ENCODE measurements at places on chromosomes 5 and 9.

DNA sequence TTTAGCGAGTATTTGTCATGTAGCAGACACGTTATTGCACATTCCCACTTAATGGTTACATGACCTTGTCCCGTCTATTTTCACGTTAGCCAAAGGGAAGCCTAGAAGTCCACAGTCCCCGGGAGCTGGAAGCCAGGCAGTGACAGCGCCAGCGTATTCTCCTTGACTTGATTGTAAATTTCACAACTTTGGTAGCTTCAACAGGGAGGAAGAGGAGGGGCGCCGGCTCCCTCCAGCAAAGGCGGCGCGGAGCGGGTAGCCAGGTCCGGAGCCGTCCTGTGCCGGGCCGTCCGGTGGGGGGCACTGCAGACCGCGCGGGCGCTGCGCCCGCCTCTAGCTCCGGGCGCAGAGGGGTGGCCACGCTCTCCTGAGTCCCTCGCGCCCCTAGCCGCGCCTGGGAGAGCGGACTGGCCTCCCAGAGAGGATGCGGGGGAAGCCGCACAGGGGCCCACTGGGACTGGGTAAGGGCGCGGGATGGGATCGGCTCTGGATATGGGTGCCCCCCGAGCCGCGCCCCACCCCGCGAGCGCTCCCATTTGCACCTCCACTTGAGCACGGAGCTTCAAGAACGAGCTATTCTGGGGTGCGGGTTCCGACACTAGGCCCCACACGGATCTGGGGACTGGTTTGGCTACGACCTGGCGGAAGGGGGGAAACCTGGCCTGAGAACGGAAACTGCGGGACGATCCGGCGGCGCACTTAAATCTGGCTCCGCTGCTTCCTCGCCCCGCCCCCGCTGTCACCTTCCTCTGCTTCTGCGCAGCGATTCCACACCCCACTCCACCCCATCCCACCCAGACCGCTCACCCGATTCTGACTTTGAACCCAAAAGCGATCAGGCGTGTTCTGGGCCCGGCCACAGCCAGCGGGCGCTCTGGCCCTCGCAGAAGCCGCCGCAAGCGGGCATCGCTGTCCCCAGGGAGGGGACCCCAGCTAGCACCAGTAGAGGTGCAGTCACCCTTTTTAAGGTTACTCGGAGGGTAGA lies 23.8 kb downstream of the KLF4 start:
- DNase-seq, result peak; percentile 65

DNA sequence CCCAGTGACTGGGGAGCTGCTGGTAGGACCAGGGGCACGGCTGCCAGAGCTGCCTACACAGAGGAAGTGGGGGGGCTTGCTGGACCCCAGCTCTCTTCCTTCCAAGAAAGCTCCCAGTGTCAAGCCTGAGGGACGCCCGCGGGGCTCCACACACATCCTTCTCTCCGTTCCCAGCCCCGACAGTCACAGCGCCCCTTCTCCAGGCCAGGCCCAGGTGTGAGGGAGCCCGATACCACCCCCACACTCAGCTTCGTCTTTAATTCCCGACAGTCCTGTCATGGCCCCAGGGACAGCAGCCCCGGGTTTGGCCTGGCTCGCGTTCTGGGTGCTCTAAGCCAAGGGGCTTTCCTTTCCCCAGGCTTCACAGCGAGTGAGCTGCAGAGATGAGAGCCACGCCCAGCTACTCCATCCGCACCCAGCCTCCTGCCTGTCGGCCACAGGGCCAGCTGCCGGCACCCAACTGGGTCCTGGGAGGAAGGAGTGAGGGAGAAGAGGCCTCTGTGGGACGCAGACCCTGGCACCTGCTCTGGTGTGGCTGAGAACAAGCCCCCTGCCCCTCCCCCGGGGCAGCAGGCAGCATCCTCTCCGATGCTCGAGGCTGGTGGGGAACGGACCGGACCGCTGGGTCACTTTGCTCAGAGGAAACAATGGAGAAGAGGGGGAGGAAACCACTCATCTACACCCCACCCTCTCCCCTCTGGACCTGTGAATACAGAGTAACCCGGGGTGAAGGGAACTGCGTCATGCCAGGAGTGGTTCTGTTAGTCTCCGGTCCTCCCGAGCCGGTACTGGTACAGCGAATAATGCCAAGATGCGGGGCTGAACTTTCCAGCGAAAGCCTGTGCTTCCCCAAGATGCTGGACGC lies 53.9 kb upstream of the PHYKPL start:
- no peak for DNase-seq

DNA sequence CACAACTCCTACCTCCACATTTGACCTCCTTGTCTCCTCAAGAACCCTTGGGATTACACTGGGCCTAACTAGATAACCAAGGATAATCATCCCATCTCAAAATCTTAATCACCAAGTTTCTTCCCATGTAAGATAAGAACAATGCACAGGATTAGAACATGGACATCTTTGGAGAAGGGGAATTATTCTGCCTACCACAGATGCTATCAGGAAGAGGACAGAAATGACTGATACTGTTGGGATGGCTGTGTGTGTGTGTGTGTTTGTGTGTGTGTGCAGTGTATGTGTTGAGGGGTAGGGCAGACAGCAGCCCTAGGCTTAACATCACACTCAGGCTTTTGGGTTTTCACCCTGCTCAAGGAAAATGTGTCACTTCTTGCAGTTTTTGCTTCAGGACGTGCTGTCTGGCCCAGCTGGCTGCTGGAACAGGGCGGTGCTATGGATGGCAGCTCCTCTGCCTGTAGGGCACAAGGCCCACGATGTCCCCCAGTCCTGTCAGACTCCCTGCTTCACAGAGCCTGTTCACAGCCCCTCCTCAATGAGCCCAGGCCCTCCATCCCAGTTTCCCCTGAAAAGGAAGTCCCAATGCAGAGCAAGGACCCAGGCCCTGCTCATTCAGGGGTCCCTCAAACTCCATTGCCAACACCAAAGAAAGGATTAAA lies 7.7 kb downstream of the CA9 start:
- no peak for DNase-seq

DNA sequence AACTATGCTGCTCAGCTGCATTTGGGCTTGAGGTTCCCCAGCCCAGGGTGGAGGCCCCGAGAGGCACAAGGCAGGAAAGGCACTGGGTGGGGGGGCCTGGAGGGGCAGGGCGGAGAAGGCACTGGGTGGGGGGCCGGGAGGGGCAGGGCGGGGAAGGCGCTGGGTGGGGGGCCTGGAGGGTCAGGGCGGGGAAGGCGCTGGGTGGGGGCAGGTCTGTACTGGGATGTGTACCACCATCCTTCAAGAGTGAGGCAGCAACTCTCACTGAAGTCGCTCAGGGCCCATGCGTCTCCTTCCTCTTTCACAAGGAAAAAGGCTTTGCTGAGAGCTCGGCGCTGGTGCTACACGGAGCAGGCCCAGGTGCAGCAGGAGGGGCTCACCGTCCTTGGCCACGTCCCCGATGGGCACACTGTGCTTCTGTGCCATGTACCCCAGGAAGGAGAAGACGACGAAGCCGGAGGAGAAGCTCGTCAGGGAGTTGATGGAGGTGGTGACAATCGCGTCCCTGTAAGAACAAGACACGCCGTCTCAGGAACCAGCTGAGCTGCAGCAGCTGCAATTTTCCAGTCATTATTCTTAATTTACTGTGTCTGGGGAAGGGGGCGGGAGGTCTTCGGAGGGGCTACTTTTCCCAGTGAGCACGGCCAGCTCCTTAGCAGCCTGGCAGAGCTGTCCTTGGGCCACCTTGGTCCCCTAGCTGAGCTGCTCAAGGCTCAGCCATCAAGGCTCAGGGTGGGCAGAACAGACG lies 30.8 kb downstream of the SLC6A3 start:
- no peak for DNase-seq

DNA sequence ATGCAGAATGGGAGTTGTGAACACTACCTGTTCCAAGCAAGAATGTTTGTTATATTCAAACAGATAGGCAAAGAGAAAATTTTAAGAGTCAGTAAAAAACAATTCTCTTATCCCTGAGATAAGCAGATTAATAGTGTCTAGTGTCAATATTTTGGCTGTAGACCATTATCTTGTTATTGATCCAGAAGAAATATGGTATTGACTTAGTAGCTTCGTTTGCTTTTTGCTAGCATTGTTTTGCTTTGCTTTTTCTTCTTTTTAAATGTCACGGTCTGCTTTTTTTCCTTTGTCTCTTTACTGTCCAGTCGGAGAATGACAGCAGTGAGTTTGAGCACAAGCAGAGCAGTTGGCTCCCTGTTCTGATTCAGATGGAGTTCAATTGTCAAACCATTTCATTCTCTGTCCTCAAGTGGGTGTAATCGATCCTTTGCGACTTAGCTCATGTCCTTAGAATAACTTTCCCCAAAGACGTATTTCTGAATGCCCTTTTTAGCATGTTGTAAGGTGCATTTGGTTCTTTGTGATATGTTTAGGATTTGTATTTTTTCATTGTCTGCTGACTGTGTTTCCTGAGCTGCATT lies 29.3 kb downstream of the FUBP3 start:
- no peak for DNase-seq

GRCh38 chr5:37249815-37250164 lies 614 bp upstream of the CPLANE1 start:
- DNase-seq, result no peak

DNA sequence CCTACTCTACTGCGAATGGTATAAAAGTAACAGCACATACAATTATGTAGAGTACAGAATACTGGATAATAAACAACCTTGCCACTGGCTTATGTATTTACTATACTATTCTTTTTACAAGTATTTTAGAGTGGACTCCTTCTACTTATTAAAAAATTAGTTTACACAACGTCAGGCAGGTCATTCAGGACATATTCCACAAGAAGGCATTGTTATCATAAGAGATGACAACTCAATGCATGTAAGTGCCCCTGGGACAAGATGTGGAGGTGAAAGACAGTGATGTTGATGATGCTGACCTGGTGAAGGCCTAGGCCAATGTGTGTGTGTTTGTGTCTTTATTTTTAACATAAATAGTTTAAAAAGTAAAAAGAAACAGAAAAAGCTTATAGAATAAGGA lies 421.7 kb downstream of the CDH12 start:
- DNase-seq, result peak; percentile 7

DNA sequence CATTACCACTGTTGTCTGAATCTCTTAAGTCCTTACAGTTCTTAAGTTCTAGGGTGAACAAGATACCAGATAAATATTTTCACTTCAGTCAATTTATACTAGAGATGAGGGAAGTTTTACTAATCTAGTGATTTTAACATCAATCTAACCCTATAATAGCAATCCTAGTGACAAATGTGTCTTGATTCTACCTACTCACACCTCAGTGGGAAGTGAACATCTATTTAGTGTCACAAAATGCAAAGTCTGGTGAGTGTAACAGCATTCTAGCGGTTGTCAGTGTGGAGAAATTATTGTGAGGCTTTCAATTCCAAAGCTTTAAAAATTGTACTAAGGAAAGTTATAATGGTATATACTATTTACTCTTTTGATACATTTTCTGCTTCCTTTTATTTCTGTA lies 225.8 kb upstream of the CYLC2 start:
- DNase-seq, result no peak

- DNase-seq, result peak; percentile 80
Measured at GRCh38 chr9:114611516-114612271, 603 bp downstream of the TMEM268 start.

DNA sequence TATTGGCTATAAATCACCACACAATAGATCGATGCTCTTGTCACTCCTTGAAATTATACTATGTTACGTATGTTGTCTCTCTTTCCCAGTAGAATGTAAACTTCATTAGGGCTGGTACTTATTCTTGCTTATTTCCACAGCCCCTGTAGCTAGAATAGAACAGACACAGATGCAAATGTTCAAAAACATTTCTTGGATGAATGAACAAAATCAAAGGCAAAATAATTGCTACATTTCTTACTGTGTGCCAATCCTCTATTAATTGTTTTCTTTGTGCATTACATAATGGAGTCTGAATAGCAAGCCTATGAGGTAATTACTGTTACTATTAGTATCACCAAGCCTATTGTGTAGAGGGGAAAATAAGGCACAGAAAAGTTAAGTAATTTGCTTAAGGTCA lies 725 bp upstream of the OR13C2 start:
- no peak for DNase-seq

DNA sequence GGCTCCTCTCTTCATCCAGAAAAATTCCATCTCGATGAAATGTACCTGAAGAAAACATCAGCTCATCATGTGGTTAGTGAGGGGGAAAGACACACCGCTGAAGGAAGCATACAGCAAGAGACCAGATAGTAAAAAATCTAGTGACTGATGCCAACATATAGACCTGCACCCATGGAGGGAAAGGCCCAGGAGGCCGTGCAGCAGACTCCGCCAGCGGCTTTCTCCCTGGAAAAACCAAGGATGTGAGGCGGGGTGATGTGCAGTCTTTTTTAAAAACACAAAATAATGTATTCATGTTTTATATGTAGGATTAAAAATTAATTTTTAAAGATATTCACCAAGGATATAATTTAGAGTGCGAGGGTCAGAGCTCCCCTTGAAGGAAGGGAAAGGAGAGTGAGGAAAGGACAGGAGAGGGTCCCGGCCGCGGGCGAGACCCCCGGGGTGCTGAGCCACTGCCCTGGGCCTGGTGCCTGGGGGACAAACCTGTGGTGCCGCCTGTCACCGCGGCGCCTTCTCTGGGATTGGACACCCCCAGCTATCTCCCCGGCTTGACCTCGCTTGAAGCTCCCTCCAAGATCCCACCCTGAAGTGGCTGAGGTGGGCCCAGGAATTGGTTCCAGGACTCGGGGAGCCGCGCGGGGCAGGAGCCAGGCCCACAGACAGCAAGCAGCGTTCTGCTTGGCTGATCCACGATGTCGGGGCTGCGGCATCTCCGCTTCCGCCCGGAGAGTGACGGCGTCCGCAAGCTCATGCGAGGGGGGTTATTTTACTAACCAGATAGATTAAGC lies 12.1 kb upstream of the UNC5A start:
- no peak for DNase-seq

DNA sequence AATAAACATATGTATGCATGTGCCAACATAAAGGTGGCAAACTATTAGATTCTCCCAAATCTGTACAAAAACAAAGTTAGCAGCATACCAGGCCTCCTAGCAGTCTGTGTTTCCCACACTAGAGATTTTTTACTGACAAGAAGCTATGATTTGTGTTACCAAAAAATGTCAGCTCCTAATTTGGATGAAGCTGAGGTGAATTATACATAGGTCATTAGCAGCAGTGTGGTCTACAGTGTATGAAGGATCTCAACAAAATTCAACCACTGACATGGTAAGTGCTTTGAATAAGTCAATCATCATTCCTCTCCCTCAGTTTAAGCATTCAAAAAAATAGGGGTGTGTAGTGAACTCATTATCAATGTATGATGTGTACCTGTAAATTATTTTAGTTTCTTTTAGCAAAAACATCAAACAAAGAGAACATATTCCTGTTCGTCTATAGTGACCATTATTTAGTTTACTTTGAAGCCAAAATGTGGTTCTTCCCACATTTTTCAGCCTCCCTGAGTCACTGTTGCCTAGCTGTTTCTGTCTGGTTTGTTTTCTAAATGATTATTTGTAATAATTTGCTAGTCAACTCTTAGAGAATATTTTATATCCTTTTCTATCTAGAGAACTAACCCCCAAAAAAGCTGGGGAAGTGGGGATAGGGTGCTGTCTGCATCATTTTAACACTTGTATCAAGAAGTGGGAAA lies 52.1 kb upstream of the RGMB start:
- DNase-seq, result no peak
